ENCODE measurements at places on chromosomes 5 and 9.

GRCh38 chr9:89690334-89690912, 85.6 kb downstream of the GADD45G start:
- DNase-seq = no peak

- no peak for DNase-seq
Observed at GRCh38 chr9:102035929-102036328, 297.5 kb upstream of the GRIN3A start.

- DNase-seq = no peak
Observed at GRCh38 chr5:138545919-138546562, 3.0 kb upstream of the ETF1 start.

DNA sequence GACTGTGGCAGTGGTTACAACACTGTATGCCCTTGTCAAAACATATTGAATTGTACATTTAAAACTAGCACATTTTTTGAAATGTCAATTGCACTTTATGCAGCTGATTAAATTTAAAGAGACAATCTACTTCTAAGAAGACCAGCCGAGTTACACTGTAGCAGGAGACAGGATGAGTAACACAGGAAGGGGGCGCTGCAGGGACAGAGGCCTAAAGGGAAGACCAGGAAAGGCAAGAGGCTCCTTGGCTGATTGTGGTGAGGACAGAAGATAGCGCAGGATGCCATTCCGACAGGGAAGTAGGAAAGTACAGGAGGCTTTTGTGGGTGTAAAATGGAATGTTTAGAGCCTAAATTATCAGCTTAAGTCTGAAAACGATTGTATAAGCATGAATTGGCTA, 28.2 kb upstream of the PPP2R2B start:
- DNase-seq = no peak

DNA sequence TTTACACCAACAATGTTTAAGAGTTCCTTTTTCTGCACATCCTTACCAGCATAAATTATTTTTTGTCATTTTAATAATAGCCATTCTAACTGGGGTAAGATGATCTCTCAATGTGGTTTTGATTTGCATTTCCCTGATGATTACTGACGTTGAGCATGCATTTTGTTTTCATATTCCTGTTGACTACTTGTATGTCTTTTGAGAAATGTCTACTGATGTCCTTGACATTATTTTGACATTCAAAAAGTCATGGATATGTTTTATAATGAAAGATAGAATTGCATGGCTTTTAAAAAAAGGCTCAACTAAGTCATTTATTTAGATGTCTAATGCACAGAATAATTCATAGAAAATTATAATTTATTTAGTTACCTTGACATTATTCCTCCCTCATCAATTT, 381.6 kb upstream of the C9orf72 start:
- no peak for DNase-seq

DNA sequence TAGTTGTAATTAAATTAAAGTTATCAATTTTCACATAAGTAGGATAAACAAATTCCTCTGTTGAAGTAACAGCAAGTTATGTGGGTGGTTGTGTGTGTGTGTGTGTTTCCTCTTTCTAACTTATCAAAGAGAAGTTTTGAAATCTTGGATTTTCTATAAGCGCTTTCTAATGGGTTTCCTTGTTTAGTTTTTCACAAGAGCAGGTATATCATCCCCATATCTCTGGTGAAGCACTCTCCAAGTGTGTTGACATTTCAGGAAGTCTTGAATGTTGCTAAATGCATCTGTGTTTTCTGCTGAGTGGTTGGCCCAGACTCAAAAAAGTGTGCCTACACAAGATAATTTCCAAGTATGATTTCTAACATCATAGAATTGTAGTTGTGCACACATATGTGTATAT, 43.3 kb downstream of the PRDM6 start:
- DNase-seq = no peak

- DNase-seq = no peak
Observed at GRCh38 chr5:139148306-139148705, 49.9 kb downstream of the SIL1 start.

GRCh38 chr5:140205952-140206351, 31.0 kb downstream of the CYSTM1 start:
- DNase-seq = no peak

DNA sequence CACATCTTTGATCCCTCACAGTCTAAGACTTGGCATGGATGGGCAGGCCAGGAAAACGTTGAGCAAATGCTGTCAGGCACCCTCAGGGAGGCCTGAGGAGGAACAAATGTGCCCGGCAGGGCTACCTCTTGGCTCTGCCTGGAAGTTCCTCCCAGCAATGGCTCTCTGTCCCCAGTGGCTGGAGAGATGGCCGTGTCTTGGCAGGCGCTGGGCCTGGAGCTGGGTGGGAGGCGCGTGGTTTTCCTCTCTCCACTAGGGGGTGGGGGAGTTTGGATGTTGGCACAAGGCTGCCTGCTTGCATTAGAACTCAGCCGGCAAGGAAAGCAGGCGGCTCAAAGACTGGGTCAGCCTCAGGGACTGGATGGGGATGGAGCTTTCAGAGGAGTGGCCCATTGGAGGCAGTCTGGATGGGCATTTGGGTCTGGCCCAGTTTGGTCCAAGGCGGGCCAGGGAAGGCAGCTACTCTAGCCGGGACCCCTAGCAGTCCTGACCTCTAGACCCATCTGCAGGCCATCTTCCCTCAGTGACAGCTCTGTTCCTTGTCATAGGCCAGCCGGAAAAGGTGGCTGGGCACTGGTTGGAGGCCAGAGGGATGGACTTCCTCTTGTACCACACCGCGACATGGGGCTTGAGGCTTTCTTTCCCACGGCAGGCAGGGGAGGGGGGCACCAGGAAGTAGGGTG, 68.2 kb upstream of the STC2 start:
- no peak for DNase-seq

- no peak for DNase-seq
Observed at GRCh38 chr5:54221135-54221534, 89.2 kb downstream of the ARL15 start.

DNA sequence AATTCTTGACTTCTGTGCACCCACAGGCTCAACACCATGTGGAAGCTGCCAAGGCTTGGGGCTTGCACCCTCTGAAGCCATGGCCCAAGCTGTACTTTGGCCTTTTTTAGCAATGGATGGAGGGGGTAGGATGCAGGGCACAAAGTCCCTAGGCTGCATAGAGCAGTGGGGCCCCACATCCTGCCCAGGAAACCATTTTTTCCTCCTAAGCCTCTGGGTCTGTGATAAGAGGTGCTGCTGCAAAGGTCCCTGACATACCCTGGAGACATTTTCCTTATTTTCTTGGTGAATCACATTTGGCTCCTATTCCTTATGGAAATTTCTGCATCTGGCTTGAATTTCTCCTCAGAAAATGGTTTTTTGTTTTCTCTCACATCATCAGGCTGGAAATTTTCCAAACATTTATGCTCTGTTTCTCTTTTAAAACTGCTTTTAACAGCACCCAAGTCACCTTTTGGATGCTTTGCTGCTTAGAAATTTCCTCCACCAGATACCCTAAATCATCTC, 482.7 kb upstream of the TLE4 start:
- no peak for DNase-seq

DNA sequence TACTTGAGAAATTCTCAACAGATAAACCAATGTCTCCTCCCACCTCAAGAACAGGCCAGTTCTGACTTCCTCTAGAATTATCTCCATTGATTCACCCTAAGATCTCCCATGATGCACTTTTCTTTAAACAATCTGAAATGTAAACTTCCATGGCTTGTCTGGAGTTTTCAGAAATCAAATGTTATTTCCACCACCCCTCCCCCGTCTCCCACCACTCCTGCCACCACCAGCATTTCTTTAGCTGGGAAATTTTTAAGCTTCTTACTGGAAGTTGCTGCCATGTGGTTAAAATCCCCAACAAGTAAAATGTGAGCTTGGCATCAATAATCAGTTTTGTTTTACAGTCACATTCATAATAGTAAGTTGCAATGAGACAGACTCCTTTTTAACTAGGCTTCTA, 32.8 kb upstream of the BASP1 start:
- no peak for DNase-seq

- no peak for DNase-seq
Observed at GRCh38 chr9:104817437-104817836, 53.5 kb downstream of the NIPSNAP3B start.

DNA sequence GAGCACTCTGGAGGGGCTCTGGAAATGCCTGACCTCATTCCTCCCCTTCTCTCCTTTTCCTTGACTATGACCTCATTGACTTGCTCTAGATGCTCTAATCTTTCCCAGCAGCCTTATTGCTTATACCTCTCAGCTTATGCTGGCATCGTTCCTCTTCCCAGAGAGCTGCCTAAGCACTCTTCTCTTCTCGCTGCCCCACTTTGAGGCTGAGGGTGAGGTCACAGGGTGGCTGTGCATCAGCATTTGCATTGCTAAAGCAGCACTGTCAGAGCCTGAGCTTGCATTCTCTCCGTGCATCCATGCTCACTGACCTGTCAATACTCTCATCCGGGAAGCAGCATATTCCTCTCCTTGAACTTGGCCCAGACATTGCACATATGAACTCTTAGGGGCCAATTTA, 96.4 kb upstream of the NTRK2 start:
- DNase-seq = no peak

- DNase-seq = no peak
Observed at GRCh38 chr5:100232736-100233135, 302.4 kb upstream of the FAM174A start.

DNA sequence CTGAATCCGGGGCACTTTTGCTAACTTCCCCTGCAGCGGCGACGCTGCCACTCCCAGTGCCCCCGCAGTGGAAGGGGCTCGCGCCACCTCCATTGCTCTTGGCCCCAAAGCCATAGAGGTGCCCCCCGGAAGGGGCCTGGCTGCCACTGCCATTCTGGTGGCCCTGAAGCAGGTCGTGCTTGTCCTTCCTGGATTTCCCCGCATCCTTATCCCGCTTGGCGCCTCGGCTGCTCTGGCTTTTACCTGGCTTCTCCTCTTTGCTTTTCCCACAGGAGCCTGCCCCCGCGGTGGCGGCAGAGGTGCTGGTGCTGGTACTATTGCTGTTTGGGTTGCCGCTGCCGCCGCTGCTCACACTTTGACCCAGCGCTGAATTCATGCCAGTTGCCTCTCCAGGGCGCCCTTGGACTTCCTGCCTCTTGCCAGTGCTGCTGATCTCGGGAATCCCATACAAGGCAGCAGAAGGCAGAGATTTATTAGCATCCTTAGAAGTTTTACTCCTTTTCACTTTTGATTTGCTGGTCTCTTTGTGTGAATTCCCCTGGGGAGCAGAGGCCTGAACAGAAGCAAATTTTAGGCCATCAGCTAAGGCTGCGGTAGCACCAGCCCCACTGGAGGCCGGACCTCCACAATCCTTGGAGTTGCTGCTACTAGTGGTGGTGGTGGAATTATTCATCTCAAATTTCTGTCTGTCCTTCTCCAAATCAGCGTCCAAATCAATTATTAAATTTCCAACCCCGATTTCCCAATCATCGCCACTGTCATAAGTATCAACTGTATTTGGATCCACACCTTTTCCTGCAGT, 2.1 kb downstream of the ZNF608 start:
- DNase-seq = no peak

GRCh38 chr9:36793277-36793676, 220.6 kb downstream of the MELK start:
- DNase-seq = no peak

GRCh38 chr9:1050125-1050895, at the start of gene DMRT2:
DMRT2 (plus strand) TSS chr9:1050357; CDS start chr9:1051614, 1,257 bp downstream.
- DNase-seq = no peak

DNA sequence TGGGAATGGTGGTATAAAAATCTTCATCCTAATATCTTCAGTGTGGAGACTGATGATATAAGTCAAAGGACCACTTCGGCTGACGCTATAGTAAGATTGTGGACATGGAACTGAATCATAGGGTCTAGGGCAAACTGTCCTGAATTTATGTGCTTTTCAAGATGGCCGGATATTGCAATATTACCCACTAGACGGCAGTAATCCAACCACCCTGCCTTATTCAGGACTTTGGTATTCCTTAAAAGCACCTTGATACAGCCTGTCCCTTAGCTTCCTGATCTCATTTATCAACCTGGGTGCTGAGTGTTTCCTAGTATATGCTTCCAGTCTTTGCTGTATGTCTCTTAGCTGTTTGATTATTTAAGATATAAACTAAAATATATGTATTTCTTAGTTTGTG, 71.2 kb upstream of the COX7C start:
- no peak for DNase-seq

GRCh38 chr9:36745977-36746376, 173.3 kb downstream of the MELK start:
- DNase-seq = no peak

DNA sequence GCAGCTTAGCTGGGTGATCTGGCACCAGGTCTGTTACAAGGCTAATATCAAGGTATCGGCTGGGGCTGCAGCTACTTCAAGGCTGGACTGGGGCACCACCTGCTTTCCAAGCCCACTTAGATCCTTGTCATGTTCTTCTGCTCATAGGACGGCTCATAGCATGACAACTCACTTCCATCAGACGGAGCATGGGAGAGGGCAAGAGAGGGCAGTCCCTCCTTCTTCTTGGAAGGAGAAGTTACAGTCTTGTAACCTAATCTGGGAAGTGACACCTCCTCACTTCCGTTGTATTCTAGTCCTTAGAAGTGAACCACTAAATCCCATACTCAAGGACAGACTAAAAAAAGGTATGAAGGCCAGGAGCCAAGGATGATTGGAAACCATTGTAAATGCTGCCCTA, 258.2 kb downstream of the MAST4 start:
- DNase-seq = no peak
